ENCODE measurements at places on chromosomes 7 and 10. TPM values are rescaled to one million over a fixed set of nuclear protein-coding genes. Genes with fewer than 3 reads are reported as not detected.

EBLN1 gene
- not detected for total RNA-seq

IGFBP3 gene
- total RNA-seq = 29,310 TPM

DNA sequence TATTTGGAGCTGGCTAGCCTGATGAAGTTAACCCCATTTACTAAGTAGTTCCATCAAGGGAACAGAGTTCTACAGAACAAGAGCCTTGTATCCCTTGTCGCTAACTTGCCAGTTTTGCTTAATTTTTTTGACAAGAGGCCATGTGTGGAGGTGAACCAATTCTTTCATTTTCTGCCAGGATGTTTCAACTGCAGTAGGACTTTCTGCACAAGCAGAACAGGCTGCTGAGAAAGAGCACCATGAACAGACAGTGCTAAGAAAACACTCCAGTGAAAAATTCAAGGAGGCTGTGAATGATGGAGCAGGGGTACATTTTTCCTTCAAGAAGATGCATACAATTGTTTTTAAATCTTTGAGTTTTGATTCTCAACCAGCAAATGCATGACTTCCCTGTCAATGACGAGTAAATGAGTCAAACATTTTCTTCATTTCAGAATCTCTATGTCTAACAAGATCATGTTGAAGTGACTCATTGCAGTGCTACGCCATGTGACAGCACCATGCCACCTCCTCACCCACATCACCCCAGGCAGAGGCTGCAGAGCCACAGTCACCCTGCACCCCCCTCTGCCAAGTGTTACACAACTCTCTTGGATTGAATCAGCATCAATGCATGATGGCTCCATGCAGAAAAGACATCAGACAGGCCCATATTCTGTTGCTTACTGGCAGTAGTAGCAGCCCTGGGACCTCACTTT is 193.1 kb downstream of the COBL start:
- peak; percentile 97 for DNase-seq

DNA sequence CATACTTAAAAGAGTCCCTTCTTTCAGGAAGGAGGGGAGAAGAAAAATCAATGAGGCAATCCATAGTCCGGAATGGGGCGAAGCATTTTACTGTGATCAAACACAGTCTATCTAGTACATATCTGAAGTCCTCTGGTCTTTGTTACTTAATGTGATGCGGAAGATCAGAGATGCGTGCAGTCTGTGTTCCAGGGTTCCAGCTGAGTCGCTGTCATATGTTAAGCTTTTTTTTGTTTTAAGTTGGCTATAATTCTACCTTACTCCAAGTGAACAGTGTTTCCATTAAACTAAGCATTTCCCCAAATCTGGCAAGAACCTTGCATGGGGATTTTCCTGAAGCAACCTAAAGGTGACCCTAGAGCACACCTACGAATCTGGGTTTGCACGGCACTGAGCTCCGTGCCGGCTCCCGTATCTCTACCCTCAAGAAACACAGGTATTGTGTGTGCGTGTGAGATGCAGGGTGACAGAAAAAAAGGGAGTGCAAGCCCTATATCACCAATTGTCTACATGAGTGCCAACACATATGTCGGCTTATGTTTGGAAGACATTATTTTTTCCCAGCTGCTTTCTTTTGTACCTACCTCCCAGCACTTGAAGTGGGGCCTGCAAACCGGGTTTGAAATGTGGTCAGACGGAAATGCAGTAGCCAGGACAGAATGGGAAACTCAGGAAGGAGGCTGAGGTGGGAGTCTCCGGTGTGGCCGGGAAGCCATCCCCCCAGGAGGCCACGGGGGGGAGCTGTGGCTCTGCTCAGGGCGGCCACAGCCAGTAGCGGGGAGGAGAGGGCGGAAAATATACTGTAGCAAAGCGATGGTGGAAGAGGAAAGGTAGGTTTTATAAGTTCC is 435.8 kb upstream of the MGMT start:
- peak; percentile 67 for DNase-seq

DNA sequence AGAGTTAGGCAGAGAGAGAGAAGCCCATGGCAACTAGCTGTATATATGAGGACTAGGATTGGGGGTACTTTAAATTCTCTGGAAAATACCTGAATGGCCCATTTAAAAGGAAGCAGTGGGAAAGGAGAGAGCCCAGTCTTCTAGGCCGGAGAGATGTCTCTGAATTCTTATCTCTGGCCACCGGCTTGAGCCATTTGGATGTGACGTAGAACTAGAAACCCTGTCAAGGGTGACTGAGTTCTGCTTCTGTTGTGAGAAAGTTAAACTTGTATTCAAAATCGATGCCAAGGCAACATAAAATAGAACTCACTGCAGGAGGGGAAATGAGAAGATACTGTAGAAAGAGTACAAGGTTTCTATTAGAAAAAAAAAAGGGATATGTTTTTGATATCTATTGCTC is 6.3 kb upstream of the GSTK1 start:
- DNase-seq = no peak

DNA sequence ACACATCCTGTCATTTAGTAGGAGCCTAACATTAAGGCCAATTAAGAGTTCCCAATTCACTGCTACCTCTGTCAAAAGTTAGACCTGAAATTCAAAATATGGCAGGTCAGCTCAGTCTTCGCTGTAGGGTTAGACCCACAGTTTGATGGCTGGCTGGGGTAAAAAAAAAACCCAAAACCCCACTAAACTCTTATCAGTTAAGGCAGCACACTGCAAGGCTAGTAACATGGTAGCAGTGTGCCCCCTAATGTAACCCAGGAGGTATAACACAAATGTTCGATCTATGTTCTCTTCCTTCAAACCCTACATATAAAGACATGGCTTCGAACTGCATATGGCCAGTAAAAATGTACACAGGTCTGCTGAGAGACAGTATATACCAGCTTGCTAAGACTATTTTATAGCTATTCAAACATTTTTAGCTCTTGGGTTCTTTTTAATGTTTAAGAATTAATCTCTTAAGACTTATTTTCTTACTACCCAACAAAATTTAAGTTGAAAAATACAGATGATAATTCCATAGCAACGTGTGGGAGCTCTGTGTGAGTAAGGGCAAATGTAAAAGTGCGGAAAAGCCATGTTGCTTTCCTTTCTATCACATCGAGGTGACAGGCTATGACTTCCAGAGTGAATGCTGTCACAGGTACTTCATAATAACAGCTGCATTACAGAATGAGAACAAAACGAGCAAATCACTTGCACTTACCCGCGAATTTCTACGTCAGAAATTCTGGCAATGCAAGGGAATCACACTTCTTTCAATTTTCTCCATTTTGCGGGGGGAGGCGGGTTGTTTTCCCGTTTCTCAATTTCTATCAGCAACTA is 168.4 kb upstream of the IMMP2L start:
- peak; percentile 51 for DNase-seq

DNA sequence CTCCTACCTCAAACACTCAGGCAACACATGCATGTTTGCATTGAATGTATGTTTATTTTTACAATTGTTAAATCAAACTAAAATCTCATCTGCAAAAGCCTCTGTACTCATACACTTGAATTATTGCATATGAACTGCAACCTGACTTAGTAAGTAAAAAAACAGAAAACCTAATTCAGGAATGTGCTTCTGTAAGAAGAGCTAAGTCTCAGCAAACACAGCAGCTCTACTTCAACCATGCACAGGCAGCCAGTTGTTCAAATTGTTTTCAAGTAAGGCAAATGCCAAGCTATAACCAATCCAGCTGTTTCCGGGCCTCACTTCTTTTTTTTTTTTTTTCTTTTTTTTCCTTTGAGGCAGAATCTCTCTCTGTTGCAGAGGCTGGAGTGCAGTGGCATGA is 93.5 kb upstream of the MALRD1 start:
- DNase-seq = no peak

- peak; percentile 5 for DNase-seq
Observed at GRCh38 chr10:109591601-109592000, 331.7 kb downstream of the XPNPEP1 start.
